Fibroblast of skin of left biceps (primary cell): ENCODE measurements at places on chromosomes 13 and 19.

DNA sequence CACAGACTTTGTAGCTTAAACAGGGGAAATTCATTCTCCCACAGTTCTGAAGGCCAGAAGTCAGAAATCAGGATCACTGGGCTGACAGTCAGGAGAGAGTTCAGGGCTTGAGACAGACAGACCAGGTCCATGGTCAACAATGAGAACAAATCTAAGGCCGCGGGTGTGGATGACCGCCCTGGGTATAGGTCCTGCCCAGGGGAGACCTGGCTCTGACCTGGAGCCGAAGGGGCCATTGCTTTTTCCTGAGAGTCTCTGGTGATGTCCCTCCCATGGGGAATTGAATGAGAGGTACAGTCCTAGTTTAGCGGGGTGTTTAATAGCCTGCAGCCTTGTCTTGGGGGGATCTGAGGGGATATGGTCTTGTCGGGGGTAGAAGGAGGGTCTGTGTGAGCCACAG, 25.2 kb upstream of the FBL start:
- no peak for DNase-seq

DNA sequence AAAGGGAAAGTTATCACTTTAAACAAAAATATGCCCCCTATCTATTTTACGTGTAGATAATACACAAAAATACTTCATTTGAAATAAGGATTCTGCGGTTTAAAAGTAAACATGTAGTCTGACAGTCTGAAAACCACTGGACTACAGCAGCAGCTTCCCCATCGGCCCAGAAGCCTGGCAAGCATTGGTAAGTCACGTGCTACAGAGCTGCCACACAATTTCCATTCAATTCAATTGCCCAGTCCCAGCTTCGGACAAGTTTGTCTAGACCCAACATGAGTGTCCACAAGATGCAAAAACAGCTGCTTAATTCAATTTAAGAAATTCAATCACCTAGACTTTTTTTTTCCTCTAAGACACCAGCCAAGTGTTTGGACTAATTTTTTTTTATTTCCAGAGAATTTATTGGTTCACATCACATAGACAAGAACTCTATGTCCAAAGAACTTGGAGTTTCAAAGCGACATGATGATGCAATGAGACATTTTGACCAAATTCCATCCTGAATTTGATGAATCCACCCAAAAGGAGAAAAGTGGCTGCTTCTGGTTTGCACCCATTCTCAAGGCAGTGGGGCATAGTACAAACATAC, 458.9 kb downstream of the COG6 start:
- no peak for DNase-seq

GRCh38 chr19:30498707-30499106, 126.5 kb downstream of the ZNF536 start:
- DNase-seq: no peak

GRCh38 chr19:5445561-5446055, 9.6 kb upstream of the ZNRF4 start:
- no peak for DNase-seq

GRCh38 chr13:66264971-66265370, 965.2 kb downstream of the PCDH9 start:
- DNase-seq: no peak

GRCh38 chr19:38120471-38121025, 103.5 kb downstream of the DPF1 start:
- no peak for DNase-seq

DNA sequence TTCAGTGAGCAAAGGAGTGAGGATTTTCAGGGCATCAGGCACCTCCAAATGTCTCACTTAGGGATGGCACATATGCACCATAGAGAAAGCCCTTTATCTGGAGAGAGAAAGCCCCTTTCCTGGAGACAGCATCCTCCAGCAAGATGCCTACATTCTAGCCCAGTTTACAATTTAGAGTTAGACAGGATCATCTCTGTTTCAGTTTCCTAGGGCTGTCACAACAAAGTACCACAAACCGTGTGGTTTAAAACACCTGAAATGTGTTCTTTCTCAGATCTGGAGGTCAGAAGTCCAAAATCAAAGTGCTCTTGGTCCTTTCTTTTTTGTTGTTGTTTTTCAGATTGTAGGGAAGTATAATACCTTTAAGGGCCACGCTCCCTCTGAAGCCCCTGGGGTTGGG, 61.8 kb downstream of the MBNL2 start:
- no peak for DNase-seq

GRCh38 chr13:27621116-27621365, 651 bp upstream of the POLR1D start:
- DNase-seq: no peak

DNA sequence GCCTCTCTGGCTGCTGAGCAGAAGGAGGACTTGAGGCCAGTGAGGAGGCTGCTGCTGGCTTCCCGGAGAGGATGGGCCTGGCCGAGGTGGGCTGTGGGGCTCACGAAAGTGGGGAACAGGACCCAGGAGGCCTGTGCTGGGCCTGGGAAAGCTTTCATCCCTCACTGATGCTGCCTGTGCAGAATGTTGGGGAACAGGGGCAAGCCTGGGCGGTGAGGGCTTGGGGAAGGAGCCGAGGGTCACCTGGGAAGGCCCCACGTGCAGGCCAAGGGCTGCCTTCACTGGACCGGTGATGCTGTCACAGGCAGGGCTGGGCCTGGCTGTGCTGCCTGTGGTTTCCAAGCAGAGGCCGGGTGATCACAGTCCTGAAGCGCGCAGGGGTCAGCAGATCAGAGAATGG, 9.4 kb downstream of the AP1M1 start:
- no peak for DNase-seq

DNA sequence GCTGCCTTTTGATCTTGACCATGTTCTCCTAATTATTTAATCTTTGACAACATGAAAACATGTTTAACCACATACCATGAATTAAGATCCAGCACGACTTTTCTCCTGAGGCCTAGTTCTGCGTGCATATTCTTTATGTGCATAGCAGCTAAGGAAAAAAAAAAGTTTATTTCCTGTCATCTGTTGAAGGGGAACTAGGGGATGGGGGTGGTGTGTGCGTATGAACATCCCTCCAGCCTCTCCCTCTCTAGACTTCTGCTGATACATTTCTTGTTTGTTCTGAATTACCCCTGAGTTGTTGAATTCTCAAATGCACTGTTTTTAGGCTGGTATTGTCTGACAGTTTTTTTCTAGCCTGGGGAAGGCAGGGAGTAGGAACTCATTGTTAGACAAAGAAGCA, 543.3 kb downstream of the FGF9 start:
- DNase-seq: no peak

DNA sequence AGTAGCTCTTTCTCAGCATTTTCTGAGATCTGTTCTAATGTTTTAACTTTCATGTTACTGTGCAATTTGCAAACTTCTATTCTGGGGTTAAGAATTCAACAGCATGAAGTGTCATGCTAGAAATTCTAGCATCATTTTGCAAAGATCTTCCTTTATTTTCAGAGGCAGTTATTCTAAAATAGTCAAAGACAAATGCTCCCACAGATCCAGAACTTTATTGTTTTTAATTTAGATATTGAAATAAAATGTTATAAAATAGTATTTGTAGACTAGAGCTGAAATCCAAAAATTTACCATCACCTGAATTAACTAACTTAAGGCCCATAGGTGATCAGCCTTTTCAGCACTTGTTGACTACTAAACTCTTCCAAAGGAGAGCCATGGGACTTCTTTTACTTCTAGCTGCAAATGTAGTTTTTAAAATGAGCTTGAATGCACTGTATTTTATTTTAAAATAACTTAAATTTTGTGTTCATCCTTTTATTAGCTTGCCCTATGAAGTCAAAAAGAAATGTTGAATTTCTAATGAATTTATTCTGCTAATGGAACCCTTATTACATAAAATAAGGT, 3.2 kb downstream of the MAB21L1 start:
- no peak for DNase-seq

DNA sequence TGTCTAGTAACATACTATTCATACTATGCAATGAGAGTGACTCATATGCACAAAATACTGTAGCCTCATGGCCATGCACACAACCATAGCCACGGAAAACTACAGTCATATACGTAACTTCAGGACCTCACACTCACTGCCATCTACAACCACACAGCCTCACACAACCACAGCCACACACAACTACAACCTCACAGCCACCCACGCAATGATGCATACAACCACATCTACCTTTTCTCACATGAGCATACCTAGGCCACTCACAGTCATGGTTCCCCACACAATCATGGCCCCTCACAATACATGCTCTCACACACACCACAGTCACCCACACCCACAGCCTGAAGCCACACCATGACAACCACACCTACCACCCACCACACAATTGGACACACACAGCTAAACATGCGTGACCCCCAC, 8.7 kb upstream of the TNFSF14 start:
- DNase-seq: no peak

DNA sequence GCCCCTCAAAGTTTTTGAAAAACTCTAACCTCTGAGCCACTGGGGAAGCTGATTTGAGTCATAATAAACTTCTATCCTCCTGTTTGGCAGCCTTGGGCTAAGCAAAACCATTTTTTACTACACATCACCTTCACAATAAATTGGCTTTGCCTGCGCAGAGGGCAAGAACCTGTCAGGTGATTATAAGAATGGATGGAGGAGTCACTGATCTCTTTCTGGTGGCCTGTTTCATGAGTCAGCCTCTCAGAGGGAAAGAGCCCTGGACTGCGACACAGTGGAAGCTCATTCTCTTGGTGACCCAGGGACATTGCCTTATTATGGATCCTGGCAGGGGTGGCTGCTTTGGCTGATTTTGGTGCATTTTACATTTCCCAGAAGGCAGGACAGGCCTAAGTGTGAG, 17.5 kb upstream of the PSG9 start:
- no peak for DNase-seq

GRCh38 chr19:16874250-16874977, 14.4 kb upstream of the F2RL3 start:
- DNase-seq: no peak

GRCh38 chr19:13163609-13164342, 13.6 kb downstream of the IER2 start:
- DNase-seq: peak; percentile 52

- no peak for DNase-seq
Measured at GRCh38 chr19:46368116-46368515, 21.2 kb downstream of the PPP5C start.

DNA sequence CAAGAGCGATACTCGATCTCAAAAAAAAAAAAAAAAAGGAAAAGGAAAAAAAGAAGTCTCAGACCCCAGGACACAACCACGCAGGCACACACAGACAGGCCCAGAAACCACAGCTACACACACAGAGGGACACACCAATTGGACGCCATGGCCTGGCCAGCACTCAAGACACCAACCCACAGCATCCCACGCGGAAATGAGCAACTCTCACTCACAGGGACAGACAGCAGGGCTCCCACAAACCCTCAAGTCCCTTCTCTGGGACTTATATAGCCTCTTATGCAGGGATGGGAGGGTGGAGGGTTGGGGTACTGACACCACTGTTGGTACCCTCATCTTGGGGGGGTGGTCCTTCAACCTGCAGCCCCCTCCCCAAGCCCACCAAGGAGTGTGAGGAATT, 5.9 kb downstream of the NOTCH3 start:
- DNase-seq: no peak

DNA sequence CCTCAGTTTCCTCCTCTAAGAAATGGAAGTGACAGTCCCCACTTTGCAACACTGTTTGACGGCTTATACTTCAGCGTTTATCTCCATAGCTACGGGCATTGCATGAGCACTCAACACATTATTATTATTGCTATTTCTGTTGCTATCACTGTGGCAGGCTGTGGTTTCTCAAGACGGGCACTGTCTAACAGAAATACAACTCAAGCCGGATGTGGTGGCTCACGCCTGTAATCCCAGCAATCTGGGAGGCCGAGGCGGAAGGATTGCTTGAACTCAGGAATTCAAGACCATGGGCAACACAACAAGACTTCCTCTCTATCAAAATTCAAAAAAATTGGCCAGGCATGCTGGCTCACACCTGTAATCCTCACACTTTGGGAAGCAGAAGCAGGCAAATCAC, 4.9 kb upstream of the ZSWIM4 start:
- no peak for DNase-seq

DNA sequence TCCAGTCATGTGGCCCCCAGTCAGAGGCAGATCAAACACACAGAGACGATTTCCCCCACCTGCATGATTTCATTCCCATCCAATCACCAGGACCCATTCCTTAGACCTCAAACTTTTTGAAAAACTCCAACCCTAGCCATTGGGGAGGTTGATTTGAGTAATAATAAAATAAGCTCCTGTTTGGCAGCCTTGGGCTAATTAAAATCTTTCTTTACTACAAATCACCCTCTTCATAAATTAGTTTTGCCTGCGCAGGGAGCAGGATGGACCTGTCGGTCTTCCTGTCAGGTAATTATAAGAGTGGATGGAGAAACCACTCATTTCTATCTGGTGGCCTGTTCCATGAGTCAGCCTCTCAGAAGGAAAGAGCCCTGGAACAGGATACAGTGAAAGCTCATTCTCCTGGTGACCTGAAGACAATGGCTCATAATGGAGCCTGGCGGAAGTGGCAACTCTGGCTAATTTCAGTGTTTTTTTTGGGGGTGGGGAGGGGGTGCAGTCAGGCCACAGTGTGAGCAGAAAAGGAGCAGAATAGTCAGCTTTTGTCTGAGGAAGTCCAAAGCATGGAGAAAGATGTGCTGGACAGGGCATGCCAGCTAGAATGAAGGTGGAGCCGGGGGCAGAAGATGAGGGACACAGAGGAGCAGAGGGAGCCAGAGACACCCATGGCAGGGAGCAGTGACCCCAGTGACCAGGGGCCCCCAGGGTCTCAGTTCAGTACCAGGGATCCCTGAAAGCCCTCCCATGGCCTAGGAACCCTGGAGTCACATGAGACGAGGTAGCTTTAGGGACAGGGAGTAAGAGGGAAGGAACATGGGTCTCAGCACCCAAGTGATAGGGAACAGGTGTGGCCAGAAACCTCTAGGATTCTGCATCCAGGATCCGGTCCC, 31.8 kb upstream of the PSG9 start:
- DNase-seq: no peak

DNA sequence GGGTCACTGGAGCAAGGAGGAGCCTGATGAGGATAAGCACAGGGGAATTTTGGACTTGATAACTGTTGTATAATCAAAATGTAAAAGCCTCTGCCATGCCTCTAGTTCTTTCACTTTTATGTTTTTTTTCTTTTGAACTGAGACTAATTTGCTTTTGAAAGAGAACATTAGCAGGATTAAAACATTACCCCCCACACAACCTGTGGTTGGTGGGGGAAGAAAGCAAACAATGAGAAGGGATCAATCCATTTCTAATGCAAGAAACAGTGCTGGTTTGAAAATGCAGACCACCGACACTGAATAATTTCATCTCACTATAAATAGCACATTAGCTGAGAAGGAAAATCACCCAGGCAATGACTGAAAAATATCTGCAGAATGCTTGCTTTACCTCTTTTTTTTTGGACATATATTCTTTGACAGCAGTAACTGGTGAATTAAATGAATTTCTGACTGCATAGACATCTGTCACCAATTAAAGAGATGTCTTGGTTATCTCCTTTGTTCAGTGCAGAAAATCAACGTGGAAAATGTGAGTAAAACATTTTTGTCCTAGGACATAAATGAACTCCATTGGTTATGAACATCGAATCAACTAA, 48.6 kb upstream of the TRPC4 start:
- DNase-seq: peak; percentile 7

- DNase-seq: no peak
Measured at GRCh38 chr19:32823747-32824102, 45.8 kb downstream of the SLC7A9 start.

GRCh38 chr19:10395917-10396316, 7.4 kb downstream of the CDC37 start:
- no peak for DNase-seq

GRCh38 chr13:97111756-97112155, 110.4 kb upstream of the MBNL2 start:
- no peak for DNase-seq
